ENCODE measurements at places on chromosomes 2 and 18.

GRCh38 chr2:20661421-20662307, 5.3 kb upstream of the GDF7 start:
- DNase-seq = peak; percentile 85

- no peak for DNase-seq
Observed at GRCh38 chr2:222776792-222777191, 84.0 kb upstream of the ACSL3 start.

- DNase-seq = no peak
Observed at GRCh38 chr2:226726546-226726945, 73.1 kb downstream of the IRS1 start.

DNA sequence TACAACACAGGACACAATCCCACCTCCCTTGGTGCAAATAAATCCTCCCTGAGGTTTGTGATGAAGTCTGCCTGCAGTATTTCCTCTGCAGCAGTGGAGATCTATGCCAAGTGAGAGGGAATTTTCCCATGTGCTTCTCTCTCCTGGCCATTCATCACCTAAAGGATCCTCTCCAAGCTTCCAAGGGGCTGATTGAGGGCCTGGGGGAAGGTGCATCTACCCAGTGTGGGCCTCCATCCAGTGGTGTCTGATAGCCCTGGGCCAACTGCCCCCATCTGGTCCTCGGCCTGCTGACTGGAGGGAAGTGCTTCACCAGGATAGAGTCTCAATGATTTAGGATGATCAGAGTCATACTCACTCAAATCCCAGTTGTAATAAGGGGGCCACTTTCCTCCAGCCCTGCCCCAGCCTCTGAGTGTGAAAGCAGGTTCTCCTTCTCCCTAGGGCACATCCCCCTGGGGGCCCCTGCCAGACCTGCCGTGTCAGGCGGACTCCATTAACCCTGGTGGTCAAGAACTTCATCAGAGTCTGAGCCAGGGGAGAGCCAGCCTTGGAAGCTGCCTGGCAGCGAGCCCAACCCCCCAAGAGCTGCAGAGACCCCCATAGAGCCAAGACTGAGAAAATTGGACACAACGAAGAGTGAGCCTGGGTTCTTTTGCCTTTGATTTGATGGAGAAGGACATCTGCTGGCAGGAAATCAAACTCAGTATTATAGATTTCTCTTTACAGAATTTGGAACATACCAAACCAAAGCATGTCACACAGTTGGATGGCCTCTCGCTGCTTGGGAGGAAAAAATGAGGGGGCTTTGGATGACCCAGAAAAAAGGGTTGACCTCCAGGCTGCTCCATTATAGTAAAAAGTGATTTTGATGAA, 509.6 kb downstream of the CMPK2 start:
- no peak for DNase-seq

- DNase-seq = no peak
Observed at GRCh38 chr2:44246436-44246835, 28.8 kb upstream of the SLC3A1 start.

GRCh38 chr2:79275197-79275596, 115.6 kb upstream of the REG3A start:
- DNase-seq = no peak

DNA sequence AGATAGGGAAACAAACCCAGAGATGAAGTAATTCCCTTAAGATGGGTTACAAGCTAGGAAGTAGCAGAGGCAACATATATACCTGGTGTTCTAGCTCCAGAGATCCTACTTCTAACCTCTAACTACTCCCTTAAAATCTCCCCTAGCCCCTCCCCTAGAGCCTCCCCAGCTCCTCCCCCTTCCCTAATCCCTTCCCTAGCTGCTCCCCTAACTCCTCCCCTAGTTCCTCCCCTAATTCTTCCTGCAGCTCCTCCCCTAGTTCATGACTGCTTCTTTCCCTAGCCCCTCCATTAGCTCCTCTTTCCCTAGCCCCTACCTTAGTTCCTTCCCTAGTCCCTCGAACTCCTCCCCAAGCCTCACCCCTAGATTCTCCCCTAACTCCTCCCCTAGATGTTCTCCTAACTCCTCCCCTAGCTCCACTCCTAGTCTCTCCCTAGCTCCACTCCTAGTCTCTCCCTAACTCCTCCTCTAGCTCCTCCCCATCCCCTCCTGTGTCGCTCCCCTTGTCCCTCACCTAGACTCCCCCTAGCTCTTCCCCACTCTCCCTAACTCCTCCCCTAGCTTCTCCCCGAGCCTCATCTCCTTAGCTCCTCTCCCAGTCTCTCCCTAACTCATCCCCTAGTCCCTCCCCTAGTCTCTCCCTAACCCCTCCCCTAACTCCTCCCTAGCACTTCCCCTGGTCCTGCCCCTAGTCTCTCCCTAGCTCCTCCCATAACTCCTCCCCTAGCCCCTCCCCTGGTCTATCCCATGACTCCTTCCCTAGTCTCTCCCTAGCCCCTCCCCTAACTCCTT, 108.9 kb downstream of the CD226 start:
- peak; percentile 52 for DNase-seq

GRCh38 chr2:197705912-197706838, 1.0 kb downstream of the MARS2 start:
- DNase-seq = peak; percentile 12

DNA sequence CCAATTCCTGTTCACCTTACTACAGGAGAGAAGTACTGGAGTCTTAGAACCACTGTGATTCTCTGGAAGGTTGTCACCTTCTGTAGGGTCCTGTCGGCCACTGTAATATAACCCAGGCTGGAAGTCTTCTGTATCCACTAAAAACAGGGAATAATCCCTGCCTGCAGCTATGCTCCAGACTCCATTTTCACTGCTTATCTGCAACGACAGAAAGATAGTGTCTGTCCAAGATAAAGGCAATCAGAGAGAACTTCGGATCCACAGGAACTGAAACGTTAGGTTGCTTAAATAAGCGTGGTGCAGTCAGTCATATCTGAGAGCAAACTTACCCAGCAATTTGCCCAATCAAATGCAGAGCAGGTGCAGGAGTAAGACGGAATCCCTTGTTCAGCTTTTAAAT, 34.2 kb downstream of the ALS2 start:
- no peak for DNase-seq

All from SK-MEL-5 (cell line).